Effector memory CD8-positive, alpha-beta T cell (primary cell): ENCODE measurements at places on chromosomes 12 and 14.

DNA sequence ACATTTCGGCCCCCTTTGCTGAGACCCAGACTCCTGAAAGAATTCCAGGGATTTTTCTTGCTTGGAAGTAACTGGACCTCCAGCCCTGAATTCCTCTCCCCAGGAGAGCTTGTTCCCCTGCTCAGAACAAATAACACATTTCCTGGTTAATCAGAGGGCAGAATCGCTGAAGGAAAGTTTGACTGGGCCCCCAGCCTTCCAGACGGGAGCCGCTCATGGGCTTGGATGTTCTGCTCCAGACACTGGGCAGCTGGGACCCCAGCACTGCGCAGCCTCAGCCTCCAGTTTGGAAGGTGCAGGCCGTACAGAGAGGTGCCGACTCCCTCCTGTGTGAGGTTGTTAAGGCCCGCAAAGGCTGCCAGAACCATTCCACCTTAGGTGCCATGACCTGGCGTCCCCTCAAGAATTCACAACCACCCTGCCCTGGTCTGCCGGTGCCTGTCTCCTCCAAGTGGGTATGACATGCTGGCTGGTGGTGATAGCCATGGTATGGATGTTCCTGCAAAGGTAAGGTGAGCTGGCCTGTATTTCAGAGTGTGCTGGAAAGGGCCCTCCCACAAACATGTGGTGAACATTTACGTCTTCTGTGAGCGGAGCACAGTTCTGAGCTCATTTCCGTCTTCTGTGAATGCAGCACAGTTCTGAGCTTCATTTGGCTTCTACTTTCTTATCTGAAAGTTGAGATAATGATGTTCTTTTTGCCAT is 5.1 kb upstream of the LTBP2 start:
- peaks cover 25% of the 10 kb centered on the region for H3K36me3 ChIP-seq
- peak; percentile 22 for DNase-seq

DNA sequence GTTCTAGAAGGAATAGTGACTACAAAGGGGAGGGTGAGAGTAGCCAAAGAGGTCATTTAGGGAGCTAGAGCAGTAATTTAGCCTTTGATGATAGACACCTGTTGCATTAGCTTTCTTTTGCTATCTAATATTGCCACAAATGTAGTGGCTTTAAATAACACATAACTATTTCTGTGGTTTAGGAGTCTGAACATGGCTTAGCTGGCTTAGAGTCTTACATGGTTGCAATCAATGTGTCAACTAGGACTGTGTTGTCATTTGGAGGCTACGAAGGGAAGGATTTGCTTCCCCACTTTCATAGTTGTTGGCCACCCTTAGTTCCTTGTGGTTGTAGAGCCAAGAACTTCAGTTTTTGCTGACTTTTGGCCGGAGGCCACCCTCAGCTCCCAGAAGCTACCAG is 99.9 kb downstream of the C12orf50 start:
- H3K27me3 ChIP-seq = no peaks in the 10 kb centered on the region
- no peaks in the 10 kb centered on the region for H3K4me1 ChIP-seq
- no peak for DNase-seq
- H3K36me3 ChIP-seq = no peaks in the 10 kb centered on the region

- no peak overlapping the region for H3K4me3 ChIP-seq
- peaks cover 3% of the 10 kb centered on the region for H3K36me3 ChIP-seq
- H3K27ac ChIP-seq = no peak overlapping the region
- peaks cover 9% of the 10 kb centered on the region for H3K27me3 ChIP-seq
These were observed 142.0 kb downstream of the LLPH start for GRCh38 chr12:65988596-65988995.

- H3K27me3 ChIP-seq = no peaks in the 10 kb centered on the region
- H3K27ac ChIP-seq = peak overlapping the region; percentile 95
- peaks cover 43% of the 10 kb centered on the region for H3K36me3 ChIP-seq
These were observed 4.9 kb downstream of the PTGDR start for GRCh38 chr14:52272375-52272774.

GRCh38 chr12:15193946-15194345 is 27.3 kb downstream of the RERG start:
- no peak overlapping the region for H3K4me3 ChIP-seq
- H3K4me1 ChIP-seq = peaks cover 1% of the 10 kb centered on the region
- DNase-seq = no peak
- H3K27me3 ChIP-seq = peaks cover 33% of the 10 kb centered on the region
- no peaks in the 10 kb centered on the region for H3K36me3 ChIP-seq
- no peak overlapping the region for H3K27ac ChIP-seq

DNA sequence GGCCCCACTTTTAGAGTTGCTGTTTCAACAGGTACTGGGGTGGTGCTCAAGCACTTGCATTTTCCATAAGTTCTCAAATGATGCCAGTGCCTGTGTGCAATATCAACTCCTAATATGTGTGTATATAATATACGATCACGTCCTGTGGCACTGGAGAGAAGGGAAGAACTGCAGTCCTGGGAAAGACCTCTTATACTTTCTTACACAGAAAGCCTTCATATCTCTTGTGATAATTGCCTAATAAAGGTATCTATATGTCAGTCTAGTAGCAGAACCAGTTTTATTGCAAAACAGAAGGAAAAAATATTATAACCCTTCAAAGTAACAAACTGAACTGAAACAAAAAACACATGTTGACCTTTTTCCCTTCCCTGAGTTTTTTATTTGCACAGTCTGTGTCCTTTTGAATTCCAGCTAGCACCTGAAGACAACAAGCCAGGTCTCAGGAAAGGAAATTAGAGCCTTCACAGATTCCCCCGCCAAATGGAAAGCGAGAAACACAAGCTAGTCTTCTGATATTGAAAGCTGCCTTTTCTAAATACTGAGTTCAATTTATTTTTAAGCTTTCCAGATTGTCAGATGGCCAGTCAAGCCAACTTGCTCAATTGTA is 44.4 kb downstream of the IGF1 start:
- H3K4me1 ChIP-seq = no peaks in the 10 kb centered on the region
- peaks cover 35% of the 10 kb centered on the region for H3K27me3 ChIP-seq

- no peaks in the 10 kb centered on the region for H3K36me3 ChIP-seq
- peaks cover 6% of the 10 kb centered on the region for H3K27me3 ChIP-seq
- DNase-seq = no peak
- no peaks in the 10 kb centered on the region for H3K4me1 ChIP-seq
- H3K27ac ChIP-seq = no peak overlapping the region
- H3K4me3 ChIP-seq = no peak overlapping the region
These were observed 114.4 kb upstream of the OVCH1 start for GRCh38 chr12:29611906-29612305.

GRCh38 chr14:96095058-96095457 is 55.9 kb downstream of the C14orf132 start:
- no peak overlapping the region for H3K27ac ChIP-seq
- H3K4me1 ChIP-seq = no peaks in the 10 kb centered on the region
- H3K4me3 ChIP-seq = no peak overlapping the region
- peaks cover 3% of the 10 kb centered on the region for H3K36me3 ChIP-seq
- DNase-seq = no peak

DNA sequence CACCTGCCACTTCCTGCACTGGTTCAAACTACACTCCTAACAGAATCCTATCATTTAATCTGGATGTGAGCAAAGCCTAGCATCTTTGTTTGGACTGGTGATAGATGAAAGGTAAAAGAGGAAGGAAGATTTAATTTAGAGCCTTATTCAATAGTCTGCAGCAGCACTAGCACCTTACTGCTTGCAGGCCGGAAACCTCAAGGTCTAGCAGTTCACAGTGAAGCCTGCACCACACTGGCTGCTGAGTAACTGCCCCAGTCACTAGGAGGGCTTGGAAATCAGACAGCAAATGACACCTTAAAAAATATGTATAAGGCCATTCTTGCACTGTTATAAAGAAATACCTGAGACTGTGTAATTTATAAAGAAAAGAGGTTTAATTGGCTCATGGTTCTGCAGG is 358.0 kb downstream of the DAD1 start:
- no peaks in the 10 kb centered on the region for H3K27me3 ChIP-seq
- H3K27ac ChIP-seq = no peak overlapping the region
- no peaks in the 10 kb centered on the region for H3K4me1 ChIP-seq
- H3K4me3 ChIP-seq = no peak overlapping the region
- no peaks in the 10 kb centered on the region for H3K36me3 ChIP-seq

GRCh38 chr12:107912421-107913004 is 138.0 kb downstream of the ASCL4 start:
- DNase-seq = peak; percentile 28
- peaks cover 79% of the 10 kb centered on the region for H3K27me3 ChIP-seq
- no peak overlapping the region for H3K27ac ChIP-seq
- H3K36me3 ChIP-seq = no peaks in the 10 kb centered on the region
- peak overlapping the region; percentile 64 for H3K4me3 ChIP-seq

GRCh38 chr12:112018571-112019237 is 5.5 kb downstream of the ERP29 start:
- no peaks in the 10 kb centered on the region for H3K27me3 ChIP-seq
- peaks cover 68% of the 10 kb centered on the region for H3K36me3 ChIP-seq
- peak overlapping the region; percentile 47 for H3K27ac ChIP-seq
- H3K4me1 ChIP-seq = peaks cover 41% of the 10 kb centered on the region
- no peak for DNase-seq
- no peak overlapping the region for H3K4me3 ChIP-seq

DNA sequence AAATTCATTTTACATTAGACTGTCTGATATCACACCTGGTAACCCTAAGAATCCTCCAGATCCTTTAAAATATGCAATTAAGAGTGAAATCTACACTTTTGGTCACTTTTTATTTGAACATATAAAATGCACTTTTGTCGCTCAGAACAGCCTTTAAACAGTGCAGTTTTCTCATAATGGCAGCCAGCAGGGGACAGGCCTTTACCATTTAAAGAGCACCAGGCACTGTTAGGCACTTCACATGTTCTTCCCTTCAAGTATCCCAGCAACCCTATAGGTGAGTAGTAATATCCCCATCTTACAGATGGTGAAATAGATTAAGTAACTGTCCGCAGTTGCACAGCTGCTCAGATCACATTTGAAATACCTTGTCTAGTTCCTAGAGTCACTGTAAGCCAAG is 11.3 kb upstream of the SAMD4A start:
- no peaks in the 10 kb centered on the region for H3K36me3 ChIP-seq
- H3K27ac ChIP-seq = no peak overlapping the region
- H3K27me3 ChIP-seq = peaks cover 34% of the 10 kb centered on the region
- H3K4me1 ChIP-seq = no peaks in the 10 kb centered on the region
- no peak for DNase-seq

- no peaks in the 10 kb centered on the region for H3K27me3 ChIP-seq
- no peak overlapping the region for H3K27ac ChIP-seq
- DNase-seq = no peak
- peak overlapping the region; percentile 52 for H3K4me3 ChIP-seq
- peaks cover 29% of the 10 kb centered on the region for H3K36me3 ChIP-seq
These were observed 18.6 kb downstream of the OR6S1 start for GRCh38 chr14:20622816-20623291.

GRCh38 chr14:104927901-104928300 is 3.2 kb downstream of the PLD4 start:
- no peaks in the 10 kb centered on the region for H3K4me1 ChIP-seq
- H3K27me3 ChIP-seq = peaks cover 8% of the 10 kb centered on the region
- no peak overlapping the region for H3K27ac ChIP-seq
- no peak for DNase-seq
- H3K4me3 ChIP-seq = no peak overlapping the region

DNA sequence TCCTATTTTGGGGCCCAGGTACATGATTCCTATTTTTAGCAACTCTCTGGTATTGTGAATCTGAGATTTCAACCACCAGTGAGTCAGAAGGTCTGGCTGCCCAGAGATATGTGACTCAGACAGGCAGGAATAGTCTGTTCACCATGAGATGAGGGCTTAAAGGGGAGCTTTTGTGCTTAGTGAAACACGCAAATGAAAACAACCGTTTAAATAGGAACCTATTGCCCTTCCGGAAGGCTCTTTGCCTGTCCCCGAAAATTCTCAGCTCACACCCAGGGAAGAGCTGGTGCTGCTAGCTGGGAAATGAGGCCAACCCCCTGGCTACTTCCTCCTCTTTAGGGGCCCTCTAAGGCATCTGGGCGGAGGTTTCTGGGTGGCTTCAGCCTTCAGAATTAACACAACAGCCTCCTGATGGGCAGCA is 283.6 kb downstream of the CACNA1C start:
- no peaks in the 10 kb centered on the region for H3K36me3 ChIP-seq
- H3K4me3 ChIP-seq = no peak overlapping the region
- no peak for DNase-seq
- H3K27me3 ChIP-seq = peaks cover 32% of the 10 kb centered on the region
- H3K27ac ChIP-seq = no peak overlapping the region
- no peaks in the 10 kb centered on the region for H3K4me1 ChIP-seq

GRCh38 chr14:34693228-34693939 is 21.0 kb downstream of the CFL2 start:
- H3K27me3 ChIP-seq = peaks cover 6% of the 10 kb centered on the region
- no peak for DNase-seq
- H3K4me1 ChIP-seq = peaks cover 8% of the 10 kb centered on the region
- H3K4me3 ChIP-seq = peak overlapping the region; percentile 46

- no peak for DNase-seq
- H3K4me3 ChIP-seq = no peak overlapping the region
- H3K4me1 ChIP-seq = no peaks in the 10 kb centered on the region
- H3K27me3 ChIP-seq = no peaks in the 10 kb centered on the region
- peak overlapping the region; percentile 53 for H3K27ac ChIP-seq
- H3K36me3 ChIP-seq = peaks cover 49% of the 10 kb centered on the region
These were observed 32.9 kb downstream of the RAB21 start for GRCh38 chr12:71787580-71787979.

DNA sequence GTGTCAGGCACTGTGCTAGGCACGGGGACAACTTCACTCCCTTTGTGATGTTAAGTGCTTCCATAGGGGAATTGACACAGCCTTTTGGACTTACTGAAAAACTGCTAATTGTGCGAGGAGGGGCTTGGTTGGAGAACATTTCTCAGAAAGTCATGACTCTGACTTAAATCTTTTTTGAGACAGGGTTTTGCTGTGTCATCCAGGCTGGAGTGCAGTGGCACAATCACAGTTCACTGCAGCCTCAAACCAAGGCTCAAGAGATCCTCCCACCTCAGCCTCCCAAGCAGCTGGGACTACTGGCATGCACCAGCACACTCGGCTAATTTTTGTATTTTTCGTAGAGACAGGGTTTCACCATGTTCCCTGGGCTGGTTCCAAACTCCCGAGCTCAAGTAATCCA is 10.2 kb upstream of the LTBP2 start:
- no peak overlapping the region for H3K27ac ChIP-seq
- no peak overlapping the region for H3K4me3 ChIP-seq
- no peak for DNase-seq
- H3K4me1 ChIP-seq = peaks cover 55% of the 10 kb centered on the region

- H3K27me3 ChIP-seq = no peaks in the 10 kb centered on the region
- no peak for DNase-seq
- H3K27ac ChIP-seq = no peak overlapping the region
These were observed 46.1 kb downstream of the DIO2 start for GRCh38 chr14:80164991-80165721.

DNA sequence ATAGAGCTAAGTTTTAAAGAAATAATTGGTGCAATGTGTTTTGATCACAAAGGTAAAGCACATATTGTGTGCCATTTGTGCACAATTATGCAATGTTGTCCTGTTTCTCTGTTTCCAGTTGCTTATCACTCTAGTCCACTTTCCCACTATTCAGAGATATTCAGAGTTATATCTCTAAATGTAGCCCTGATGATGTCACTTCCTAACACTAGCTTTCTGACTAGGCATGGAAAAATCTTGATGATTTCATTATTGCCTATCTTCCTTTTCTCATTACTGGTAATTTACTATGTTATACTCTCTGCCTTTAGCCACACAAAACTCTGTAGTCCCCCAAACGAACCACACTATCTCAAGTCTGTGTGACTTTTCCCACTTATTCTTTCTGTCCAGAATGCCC is 221.2 kb downstream of the TRHDE start:
- H3K27ac ChIP-seq = no peak overlapping the region
- no peaks in the 10 kb centered on the region for H3K36me3 ChIP-seq
- no peaks in the 10 kb centered on the region for H3K4me1 ChIP-seq
- no peaks in the 10 kb centered on the region for H3K27me3 ChIP-seq
